ENCODE measurements at places on chromosomes 3 and 15. TPM values are rescaled to one million over a fixed set of nuclear protein-coding genes. Genes with fewer than 3 reads are reported as not detected.

GOLGA8R gene
- total RNA-seq: 0.34 TPM

MUC4 gene
- not detected for total RNA-seq

DPPA2 gene
- not detected for total RNA-seq

ZNF80 gene
- not detected for total RNA-seq

FMN1 gene
- total RNA-seq: 0.25 TPM

ACTC1 gene
- 0.27 TPM for total RNA-seq

ATP13A5 gene
- total RNA-seq: not detected

ST3GAL6 gene
- 1.9 TPM for total RNA-seq

SERPINI1 gene
- total RNA-seq: 2.8 TPM

LCMT2 gene
- 6.3 TPM for total RNA-seq

Measured in A549 treated with ZK216348 at 1 μM for 4 hours (cell line).